ENCODE measurements at places on chromosomes 4 and X.

DNA sequence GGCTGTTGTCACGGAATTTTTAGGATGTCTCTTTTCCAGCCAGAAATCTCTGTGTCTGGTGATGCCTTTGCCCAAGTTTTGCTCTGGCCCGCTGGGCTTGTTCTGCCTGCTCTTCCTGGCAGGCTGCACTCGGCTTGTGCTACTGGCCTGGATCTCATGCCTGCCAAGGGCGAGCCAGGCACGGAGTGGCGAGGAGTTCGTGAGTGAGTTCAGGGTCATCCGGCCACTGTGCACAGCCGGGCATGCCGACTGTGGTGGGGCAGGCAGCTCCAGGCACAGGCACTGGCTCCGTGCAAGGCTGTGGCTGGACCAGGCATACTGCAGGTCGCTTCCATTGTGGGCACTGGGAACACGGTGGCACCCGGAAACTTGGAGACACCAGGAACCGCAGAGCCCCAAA, 129.1 kb downstream of the ARHGAP10 start:
- DNase-seq: no peak

DNA sequence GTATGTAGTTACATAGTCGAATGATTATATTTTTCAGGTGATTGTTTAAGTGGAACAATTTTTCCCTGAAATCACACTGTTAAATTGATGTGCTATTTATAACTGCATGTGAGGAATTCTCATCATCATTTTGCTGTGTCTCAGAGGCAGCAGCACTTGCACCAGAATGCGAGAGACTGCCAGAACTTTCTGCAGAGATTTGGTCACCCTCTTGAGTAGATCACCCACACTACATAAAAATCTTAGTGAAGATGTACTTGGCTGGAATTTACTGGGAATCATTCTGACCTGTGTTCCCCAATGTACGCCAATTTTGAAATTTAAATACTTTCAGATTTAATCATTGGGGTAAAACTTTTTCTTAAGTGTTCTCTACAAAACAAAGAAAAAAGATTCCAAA, 5.4 kb downstream of the UGT2B4 start:
- no peak for DNase-seq

GRCh38 chr4:137909529-137910309, 332.4 kb downstream of the SLC7A11 start:
- DNase-seq: no peak

DNA sequence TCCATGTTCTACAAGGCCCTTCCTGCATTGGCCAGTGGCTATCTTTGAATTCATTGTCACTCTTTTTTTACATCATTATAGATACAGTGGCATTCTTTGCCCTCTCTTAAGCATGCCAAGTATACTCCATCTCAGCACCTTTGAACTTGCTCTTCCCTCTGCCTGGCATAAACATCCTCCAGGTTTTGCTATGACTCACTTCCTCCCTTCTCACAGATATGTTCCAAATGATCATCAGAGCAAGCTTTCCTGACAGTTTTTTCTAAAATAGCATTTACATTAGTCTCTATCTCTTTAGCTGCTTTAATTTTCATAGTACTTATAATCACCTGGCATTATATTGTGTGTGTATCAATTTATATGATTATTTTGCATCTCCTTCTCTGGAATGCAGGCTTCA, 553.3 kb upstream of the MAGEB2 start:
- no peak for DNase-seq

DNA sequence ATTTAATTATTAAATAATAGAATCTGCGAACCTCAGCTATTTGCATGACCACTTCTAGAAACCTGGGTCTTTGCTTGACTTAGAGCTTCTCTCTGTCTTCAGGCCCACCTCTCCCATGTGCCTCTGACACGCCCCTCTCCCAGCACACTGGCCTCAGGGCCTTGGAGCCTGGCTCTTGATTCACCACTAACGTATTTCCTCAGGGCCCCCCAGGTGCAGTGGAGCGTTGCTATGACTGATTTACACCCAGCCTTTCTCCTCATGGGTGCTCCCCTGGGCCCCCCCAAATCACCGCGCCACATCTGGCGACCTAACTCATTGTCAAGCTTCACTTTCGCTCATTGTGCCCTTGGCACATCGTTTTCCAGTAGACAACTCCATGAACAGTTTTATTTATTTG, 37.9 kb upstream of the TENM3 start:
- no peak for DNase-seq
